Stimulated activated CD4-positive, alpha-beta T cell treated with anti-CD3 and anti-CD28 coated beads, Interleukin-12 subunit alpha, Interleukin-12 subunit beta, amount 100 ng/mL, for 24 hours (primary cell): ENCODE measurements at places on chromosomes 13 and 19.

- DNase-seq = no peak
Measured at GRCh38 chr13:32261567-32261966, 53.6 kb downstream of the ZAR1L start.

GRCh38 chr19:40719414-40719894 lies 2.5 kb downstream of the ITPKC start:
- DNase-seq = no peak

GRCh38 chr19:6234527-6234926 lies 45.2 kb downstream of the MLLT1 start:
- no peak for DNase-seq

DNA sequence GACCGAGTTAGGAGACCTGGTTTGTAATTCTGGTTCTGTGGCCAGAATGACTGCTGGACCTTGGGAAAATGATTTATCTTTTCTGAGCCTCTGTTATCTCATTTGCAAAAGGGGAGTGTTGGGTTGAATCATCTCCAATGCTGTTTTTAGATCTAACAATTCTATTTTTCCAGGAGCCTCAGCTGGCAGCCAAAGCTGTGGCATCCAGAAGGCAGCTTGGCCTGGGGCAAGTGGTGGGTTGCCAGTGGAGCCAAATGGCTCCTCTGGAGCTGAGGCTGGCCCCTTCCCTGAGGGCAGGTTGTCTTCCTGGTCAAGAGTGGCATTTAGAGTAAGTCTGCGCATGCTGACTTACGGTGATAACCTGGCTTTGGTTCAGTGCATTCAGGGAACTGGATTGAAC lies 21.3 kb downstream of the B3GLCT start:
- DNase-seq = no peak

- no peak for DNase-seq
Measured at GRCh38 chr19:28075229-28075628, 1137.7 kb downstream of the UQCRFS1 start.

- DNase-seq = no peak
Measured at GRCh38 chr19:29715701-29716581, 880 bp upstream of the C19orf12 start.

DNA sequence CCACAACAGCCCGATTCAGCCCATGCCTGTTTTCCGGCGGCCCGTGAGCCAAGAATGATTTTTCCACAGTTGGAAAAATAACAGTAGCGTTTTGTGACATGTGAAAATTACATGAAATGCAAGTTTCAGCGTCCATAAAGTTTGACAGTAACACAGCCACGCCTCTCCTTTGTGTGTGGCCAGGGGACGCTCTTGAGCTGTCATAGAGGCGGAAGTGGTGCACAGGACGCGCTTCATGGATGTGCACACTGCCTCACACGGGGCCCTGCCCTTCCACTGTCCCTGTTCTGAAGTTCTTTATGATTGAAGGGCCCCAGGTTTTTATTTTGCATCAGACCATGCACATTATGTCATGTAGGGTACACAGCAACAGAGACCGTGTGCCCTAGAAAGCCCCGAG lies 12.4 kb upstream of the ELAVL1 start:
- DNase-seq = no peak

GRCh38 chr13:36665630-36666029 lies 8.2 kb upstream of the SERTM1 start:
- no peak for DNase-seq

- DNase-seq = no peak
Measured at GRCh38 chr19:4120559-4121272, 3.2 kb downstream of the MAP2K2 start.

GRCh38 chr13:57408312-57408711 lies 223.2 kb upstream of the PCDH17 start:
- no peak for DNase-seq
